Effector memory CD8-positive, alpha-beta T cell (primary cell): ENCODE measurements at places on chromosomes 13 and 19.
A peak's percentile ranks its signal among the peaks of the same experiment; 100 is the strongest.

- no peak for DNase-seq
Measured at GRCh38 chr13:28557725-28558520, 63.0 kb upstream of the FLT1 start.

DNA sequence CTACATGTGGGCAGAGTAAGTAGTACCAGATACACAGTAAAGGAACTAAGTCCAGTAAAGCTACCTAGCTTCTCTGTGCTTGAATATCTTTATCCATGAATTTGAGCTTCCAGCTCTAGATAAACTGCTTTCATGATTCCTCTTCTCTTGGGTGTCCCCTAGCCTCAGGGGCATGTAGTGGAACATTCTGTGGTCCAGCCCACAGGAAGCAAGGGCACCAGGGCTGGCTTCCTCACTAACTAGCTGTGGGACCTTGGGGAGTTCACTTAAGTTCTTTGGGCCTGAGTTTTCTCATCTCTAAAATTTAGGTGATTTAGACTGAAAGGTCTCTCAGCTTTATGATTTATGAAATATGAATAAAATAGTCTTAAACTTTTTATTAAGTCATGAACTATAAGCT lies 185.7 kb downstream of the KATNAL1 start:
- no peak for DNase-seq

GRCh38 chr13:110336681-110337080 lies 29.6 kb downstream of the COL4A2 start:
- no peak for DNase-seq

DNA sequence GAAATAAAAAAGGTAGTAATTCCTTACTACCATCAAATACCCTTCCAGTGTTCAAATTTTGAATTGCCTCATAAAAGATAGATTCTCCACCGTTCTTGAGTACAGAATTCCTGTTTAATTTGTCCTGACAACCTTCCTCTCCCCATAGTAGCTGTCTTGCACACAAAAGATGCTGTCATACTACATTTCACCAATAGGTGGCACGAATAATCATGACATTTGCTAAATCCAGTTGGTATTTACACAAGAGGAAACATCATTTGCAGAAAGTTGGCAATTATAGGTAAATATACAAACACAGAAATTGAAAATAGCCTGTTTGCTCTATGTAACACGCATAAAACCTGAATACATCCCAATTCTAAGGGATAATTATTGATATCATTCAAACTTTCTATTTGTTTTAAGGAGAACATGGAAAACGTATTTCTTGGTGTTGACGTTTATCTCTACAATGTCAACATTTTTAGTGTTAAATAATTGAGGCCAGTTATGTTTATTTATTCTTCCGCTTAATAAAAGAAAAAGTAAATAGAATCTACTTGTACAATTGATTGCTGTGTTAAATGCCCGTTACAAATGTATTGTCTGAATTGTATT lies 58.3 kb upstream of the CLDN10 start:
- DNase-seq = no peak

DNA sequence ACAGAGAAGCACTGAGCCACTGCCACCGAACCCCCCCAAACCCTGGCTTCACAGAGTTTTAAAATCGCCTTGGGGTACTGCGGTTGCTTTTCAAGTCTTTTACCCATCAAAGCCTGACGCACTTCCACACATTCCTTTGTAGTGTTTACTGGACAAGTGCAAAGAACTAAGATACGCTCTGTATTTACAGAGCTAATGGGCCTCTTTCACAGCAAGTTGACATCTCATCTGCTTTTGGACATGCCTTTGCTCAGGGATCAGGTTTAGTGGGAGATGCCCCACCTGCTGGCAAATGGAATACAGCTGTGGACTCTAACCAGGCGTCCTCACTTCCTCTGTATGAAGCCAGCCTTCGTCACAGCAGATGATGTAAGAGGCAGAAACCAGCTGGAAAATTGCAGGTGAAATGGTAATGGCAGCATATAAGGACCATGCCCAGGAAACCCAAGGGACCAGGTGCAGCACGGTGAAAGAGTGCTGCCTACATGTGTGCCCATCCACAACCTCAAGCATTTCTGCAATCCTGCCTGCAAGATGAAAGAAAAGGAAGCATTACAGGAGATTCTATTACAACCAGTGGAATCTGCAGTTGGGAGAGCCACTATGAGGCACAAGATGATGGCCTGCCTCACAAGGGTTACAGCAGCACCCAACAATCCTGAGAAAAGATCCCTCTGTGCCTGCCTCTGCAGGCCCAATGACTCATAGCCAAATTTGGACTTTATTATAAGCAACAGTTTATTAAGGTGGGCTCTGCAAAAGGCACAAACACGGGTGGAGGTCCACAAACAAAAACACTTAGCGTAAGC lies 34.7 kb downstream of the BRD4 start:
- DNase-seq = no peak

DNA sequence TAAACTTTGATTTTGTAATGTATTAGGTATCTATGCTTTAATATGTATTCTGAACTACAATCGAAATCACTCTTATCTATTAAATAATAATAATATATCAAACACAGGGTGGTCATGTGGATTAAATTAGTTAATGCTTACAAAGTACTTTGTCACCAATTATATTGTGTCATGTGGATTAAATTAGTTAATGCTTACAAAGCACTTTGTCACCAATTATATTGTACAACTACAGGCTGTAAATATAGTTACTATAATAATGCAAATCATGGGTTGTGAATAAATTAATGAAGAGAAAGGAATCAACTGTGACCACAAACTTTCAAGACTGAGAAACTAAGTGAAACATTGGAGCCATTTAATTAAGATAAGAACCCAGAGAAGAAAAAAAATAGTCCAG lies 1929.1 kb upstream of the PCDH20 start:
- no peak for DNase-seq

GRCh38 chr19:47470447-47471195 lies 1.1 kb downstream of the SLC8A2 start:
- no peak for DNase-seq

- peak; percentile 82 for DNase-seq
Measured at GRCh38 chr19:18251587-18252369, 22.5 kb downstream of the IQCN start.

DNA sequence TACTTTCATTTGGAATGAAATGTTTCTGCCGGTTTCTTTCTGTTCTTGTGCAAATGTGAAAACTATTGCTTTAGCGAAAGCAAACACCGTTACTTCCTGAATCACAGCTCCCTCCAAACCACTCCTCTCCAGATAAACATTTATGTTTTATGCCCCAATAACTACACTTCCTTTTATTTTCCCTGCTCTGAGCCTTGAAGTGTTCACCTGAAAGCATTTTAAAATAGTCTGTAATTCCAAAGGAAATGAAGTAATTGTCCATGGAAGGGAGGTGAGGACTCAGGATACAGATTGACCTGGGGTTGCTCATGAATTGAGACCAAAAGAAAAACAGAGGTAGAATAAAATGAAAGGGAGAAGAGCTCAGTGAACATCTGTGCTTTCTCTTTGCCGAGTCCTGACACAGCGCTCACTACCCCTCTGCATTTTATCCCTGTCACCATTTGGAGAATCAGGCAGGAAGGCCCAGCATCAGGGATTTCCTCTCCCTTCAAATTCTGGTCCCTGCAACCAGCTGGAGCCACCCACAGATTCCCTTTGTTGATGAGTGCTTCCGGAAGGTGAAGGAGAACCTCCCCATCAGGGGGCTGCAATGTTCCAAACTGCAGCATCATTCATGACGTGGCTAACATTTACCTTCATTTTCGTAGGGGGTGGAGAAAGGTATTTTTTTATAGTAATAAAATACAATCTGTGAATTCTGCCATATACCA lies 171.9 kb downstream of the ITGBL1 start:
- DNase-seq = no peak

DNA sequence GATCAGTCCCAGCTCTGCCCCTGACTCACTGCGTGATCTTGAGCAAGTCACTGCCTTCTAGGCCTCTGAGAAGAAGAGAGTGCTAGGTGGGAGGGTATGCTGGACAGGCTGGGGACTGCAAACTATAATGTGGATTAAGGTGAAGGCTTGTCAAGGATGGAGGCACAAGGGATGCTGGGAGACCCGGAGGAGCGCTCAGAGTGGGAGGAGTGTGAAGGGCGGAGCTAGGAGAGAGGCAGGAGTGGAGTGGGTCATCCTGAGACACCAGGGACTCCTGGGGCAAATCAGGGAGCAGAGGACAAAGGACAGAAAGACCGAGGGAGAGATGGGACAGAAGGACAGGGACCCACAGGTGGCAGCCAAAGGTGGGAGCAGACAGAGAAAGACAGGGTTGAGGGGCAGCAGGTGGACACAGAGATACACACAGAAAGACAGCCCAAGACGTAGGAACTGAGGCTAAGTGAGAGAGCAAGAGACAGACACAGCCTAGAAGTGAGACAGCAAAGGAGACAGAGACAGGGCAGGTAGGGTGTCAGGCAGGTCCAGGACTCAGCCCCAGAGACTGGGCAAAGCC lies 2.6 kb downstream of the GRIK5 start:
- no peak for DNase-seq

- no peak for DNase-seq
Measured at GRCh38 chr13:47294691-47295090, 397.8 kb upstream of the HTR2A start.

DNA sequence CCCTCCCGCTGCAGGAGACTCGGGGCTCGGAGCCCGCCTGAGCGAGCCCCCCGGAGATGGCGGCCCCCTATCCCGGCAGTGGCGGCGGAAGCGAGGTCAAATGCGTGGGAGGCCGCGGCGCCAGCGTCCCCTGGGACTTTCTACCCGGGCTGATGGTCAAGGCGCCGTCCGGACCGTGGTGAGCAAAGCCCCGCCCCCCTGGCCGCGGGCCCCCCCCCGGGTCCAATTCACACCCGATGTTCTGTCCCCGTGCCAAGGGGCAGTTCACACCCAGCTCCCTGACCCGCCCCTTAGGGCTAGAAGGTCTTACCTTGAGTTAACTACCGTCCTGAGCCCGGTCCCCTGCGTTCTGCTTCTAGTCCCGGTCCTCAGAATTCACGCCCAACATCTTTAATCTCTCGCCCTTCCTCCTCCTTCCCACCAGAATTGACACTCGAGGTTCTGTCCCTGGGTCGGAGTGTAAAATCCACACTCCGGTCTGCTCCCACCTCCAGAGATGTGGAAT lies 1.4 kb downstream of the NPAS1 start:
- no peak for DNase-seq

- DNase-seq = no peak
Measured at GRCh38 chr13:47121092-47121763, 224.4 kb upstream of the HTR2A start.

- no peak for DNase-seq
Measured at GRCh38 chr13:102659168-102659713, 35.6 kb downstream of the METTL21C start.

DNA sequence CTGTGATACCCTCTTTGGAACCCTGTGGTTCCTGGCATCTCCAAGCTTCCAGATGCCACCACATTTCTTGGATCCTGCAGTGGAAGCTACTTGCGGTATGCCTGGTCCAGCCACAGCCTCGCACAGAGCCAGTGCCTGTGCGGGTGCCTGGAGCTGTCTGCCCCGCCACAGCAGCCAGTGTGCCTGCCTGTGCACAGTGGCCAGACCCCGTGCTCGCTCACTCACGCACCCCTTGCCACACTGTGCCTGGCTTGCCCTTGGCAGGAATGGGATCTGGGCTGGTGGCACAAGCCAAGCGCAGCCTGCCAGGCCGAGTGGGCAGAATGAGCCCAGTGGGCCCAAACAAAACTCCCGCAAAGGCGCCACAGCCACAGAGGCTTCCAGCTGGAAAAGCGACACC lies 26.2 kb downstream of the POMP start:
- DNase-seq = no peak

DNA sequence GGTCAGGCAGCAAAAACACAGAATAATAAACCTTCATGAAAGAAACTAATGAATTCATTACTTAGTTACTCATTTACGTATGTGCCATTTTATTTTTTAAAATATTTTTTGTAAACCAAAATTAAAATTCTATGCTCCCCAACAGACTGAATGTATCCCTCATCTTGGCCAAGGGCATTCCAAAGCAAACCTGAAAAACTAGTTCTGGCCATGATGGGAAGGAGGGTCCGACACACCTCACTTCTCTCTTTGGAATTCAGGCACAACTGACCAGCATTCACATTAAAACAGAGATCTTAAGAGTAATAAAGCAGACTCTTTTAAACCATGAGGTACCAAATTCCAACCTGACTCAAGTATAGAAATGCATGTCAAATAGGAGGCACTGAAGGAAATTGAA lies 1576.9 kb upstream of the SPRY2 start:
- no peak for DNase-seq

DNA sequence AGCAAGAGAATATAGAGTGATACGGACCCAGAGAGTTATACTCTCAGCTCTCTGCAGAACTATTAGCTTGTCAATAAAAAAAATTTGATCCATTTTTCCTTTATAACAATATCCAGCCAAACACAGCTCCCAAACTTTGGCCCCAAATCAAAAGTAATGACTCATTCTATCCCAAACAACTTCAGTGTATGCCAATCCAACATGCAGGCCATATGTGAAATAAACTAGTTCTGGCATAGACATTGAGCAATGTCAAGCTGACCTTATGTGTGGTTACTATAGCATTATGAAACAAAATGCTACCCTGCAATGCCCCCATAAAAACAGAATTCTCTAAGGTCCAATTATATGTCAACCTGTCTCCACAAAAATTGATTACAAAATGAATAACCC lies 209.5 kb downstream of the DNAJC15 start:
- no peak for DNase-seq

DNA sequence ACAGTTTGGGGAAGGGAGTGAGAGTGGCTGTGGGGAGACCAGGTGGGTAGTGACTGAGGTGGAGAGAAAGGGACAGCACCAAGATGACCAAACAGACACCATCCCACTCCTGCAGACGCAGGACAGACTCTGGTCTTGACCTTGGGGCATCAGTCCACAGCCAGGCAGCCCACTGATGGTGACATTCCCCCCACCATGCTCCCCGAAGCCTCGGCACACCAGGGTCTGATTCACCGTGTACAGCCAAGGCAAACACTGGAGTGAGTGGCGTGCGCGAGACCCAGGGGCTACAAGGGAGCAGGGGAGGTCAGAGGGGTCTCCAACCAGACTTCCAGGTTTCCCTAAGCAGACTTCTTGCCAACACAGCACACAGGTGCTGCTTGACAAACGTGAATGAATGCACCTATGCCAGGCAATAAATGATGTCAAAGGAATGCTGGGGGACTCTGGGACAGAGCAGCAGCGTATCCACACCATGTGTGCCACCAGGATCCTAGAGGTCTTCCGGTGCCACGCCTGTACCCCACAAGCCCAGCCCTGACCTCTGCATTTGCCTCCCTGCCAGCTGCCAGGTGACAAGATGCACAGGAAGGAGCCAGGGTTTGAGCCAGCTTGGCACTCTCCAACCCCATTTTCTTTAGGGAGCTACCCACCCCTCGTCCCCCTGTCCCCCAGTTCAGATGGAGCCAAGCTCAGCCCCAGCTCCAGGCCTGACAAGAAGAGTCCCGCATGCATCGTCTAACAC lies 18.5 kb downstream of the RANBP3 start:
- no peak for DNase-seq
